ENCODE measurements at places on chromosomes 1 and 21.

GRCh38 chr1:118960026-118960561 is 28.0 kb downstream of the TBX15 start:
- no peak for DNase-seq

DNA sequence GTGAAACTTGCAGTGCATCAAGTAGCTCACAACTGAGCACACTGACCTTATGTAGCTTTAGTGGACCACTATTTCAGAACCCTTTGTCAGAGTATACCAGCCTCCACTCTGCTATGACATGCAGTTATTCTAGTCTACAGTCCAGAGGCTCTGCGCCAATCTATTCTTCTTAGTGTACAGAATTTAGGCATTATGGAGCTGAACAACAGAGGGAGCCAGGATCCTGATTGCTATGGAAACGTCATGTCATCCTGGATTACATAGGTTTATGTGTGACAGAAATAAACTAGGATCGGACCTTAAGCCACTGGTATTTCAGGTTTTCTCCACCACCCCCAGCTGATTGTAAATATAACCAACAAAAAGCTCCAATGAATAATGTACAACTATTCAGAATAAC is 48.1 kb upstream of the EEIG2 start:
- no peak for DNase-seq

DNA sequence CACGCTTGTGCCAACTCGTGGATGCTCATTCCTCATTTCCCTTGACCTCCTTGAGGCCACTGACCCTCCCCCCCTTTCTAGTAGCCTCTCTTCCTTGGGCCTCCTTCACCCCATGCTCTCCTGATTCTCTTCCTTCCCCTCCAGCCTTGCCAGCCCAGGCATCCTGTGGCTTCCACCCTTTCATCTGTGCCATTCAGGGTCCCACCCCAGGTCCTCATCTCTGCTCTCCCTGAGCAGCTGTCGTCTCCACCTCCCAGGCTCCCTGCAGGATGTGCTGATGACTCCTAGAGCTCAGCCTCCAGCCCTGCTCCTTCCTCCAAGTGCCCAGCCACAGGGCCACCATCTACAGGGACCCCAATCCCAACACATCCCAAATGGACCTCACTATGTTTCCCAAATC is 197.4 kb downstream of the GRIK3 start:
- DNase-seq, result no peak

DNA sequence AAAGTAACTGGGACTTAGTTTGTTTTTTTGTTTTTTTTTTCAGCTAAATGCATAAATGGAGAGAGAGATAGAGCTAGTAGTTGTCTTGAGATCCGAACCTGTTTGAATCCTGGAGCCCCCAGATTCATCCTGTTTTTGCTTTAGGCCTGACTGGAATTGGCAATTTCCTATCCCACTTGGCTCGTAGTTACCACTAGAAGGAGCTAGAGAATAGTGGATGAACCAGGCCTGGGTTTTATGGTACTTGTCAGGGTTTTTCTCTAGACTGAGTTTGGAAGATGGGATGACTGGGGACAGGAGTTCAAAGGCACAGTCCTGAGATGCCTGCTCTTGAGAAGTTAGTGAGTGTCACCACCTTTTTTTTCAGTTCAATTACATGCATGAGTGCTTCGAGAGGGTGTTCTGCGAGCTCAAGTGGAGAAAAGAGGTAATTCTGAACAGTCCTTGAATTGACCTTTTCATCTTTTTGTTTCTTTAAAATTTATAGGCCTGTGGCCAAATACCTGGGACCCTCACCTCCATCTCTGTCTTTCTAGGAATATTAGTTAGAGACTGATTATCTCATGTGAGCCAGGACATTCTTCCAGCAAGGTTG is 23.4 kb downstream of the CELF3 start:
- peak; percentile 18 for DNase-seq

GRCh38 chr1:93079685-93080141 is 630 bp downstream of the MTF2 start:
- DNase-seq, result peak; percentile 59

GRCh38 chr1:224343679-224344078 is 13.0 kb upstream of the CNIH4 start:
- no peak for DNase-seq

GRCh38 chr21:46122758-46123683 is 25.1 kb downstream of the COL6A2 start:
- DNase-seq, result no peak

DNA sequence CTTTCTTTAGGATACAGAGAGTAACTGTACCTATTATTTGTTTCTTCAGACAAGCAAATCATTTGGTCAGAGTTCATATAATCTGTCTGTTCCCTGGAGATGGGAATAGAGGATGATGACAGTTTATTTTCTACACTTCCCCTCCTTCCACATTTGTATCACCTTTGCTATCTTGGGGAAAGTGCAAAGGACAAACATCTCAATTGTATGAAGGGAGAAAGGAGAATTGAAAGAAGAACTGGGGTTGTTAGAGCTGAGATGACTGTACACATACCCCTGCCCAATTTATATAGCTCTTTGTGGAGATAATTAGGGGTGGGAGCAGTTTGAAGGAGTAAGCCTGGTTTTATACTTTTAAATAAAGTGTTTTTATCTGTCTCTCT is 14.0 kb downstream of the POLR3GL start:
- no peak for DNase-seq

DNA sequence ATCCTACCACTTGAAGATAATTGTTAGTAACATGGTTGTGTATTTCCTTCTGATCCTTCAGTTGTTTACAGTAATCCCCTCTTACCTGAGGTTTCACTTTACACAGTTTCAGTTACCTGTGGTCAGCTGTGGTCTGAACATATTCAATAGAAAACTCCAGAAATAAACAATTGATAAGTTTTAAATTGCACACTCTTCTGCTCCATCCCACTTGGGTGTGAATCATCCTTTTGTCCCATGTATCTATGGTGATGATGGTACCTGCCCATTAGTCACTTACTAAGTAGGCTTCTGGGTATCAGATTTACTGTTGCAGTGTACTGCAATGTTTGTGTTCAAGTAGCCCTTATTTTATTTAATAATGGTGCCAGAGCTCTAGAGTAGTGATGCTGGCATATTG is 62.5 kb downstream of the OSBPL9 start:
- no peak for DNase-seq

GRCh38 chr1:205610901-205611466 is 20.8 kb downstream of the ELK4 start:
- DNase-seq, result no peak

DNA sequence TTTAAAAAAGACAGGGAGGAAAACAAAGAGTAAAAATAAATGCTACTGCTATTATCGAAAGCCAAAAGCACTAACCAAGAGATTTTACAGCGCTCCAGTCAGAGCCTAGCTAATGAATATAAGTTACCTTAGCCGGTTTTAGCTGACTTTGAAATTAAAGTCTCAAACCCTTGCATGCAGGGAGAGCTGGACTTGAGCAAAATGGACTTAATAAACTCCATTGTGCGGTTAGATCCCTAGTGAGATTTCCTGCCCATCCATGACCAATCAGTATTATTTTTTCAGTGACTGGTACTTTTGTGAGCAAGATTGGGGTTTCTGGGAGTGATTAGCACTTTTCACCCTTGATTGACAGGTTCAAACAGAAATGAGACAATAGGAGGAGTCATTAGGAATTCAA is 333.4 kb upstream of the ADGRL2 start:
- DNase-seq, result no peak

GRCh38 chr1:44033756-44034155 is 2.5 kb upstream of the SLC6A9 start:
- DNase-seq, result no peak

DNA sequence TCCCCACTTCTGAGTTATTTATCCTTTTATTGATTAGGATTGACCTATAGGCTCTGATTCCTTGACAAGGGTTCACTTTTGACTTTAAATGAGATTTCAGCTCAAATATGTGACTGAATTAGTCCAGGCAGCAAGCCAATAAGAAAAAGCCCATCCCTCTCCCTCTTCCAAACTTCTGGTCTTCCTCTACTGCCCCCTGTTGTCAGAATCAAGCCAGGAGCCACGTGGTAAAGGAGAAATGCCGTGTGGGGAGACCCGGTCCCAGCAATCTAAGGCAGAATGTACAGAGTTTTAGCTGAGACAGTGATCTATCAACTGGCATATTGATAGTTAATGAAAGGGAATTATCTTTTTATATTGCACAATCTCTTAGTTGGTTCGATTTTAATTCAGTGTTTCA is 5.2 kb downstream of the ADAMTS5 start:
- DNase-seq, result no peak

GRCh38 chr1:180926164-180926981 is 13.7 kb downstream of the KIAA1614 start:
- DNase-seq, result peak; percentile 77

GRCh38 chr21:33434770-33435360 is 31.7 kb downstream of the IFNGR2 start:
- no peak for DNase-seq

- no peak for DNase-seq
Observed at GRCh38 chr21:32828908-32829307, 57.4 kb upstream of the PAXBP1 start.

DNA sequence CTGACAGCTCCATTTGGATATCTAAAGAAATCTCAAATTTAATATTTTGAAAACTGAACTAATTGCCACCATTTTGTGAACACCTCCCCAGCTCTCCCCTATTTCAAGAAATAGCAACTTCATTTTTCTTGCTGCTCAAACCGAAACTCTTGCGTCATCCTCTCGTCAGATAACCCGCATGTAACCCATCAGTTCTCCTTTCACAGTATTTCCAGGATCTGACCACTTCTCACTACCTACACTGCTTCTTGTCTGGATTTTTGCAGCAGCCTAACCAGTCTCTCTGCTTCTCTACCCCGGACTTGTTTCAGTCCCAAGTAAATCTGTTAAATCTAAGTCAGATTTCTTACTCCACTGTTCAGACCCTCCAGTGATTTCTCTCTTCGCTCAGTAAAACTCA is 75.6 kb downstream of the MTR start:
- DNase-seq, result no peak

DNA sequence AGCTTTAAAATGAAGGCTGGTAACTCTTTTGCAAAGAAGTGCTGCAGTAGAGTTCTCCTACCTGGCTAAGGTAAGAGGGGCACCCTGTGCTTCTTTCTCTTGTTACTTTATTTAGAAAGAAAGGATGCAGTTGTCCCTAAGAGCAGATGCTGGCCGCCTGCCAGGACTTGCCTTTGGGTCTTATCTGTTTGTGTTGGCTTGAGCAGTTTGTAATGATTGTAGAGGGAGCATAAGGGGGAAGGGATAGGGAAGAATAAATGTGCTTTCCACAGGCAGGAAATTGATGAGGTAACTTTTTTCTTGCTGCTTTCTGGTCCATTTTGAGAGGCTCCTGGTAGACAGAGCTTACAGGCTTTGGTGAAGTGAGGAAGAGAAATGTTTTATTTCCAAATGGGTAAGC is 229.6 kb downstream of the HHAT start:
- DNase-seq, result peak; percentile 49

GRCh38 chr1:226560243-226560642 is 11.7 kb downstream of the STUM start:
- DNase-seq, result no peak

GRCh38 chr1:80036690-80037432 is 1030.3 kb upstream of the ADGRL4 start:
- DNase-seq, result no peak

DNA sequence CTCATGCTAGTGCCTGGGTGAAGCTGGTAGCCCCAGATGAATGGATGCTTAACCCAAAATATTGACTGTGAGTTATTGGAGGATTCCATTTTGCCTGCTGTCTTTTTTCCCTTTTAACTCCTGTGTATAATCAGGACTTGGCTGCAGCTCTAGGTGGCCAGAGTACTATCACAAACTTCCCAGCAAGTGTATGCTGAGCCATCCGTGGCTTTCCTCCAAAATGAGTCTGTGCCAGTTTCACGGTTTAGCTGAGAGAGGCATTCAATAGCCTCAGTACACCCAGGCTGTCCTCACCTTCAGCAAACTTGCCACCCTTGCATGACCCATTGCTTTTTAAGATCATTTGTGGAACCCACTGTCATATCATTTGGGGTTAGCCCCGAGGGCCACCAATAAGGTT is 5.3 kb upstream of the DPT start:
- DNase-seq, result no peak

DNA sequence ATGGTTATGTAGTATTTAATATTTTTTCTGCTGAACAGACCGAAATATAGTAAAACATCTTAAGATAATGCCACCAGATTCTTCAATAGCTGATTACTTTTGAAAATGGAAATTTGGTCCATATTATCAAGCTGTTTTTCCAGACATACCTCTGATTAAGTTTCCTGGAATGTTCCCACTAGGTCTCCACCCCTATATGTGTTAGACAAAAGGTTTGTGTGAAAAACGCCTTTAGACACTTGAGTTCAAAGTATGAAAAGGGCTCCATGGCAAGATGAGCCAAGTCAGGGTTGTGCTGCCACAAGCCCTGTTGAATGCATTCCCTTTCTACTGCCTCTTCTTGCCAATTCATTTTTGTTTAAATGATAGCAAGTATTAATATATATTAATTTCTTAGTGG is 52.7 kb downstream of the ZBTB17 start:
- DNase-seq, result no peak

- no peak for DNase-seq
Observed at GRCh38 chr1:59360170-59360569, 63.3 kb downstream of the FGGY start.

- no peak for DNase-seq
Observed at GRCh38 chr1:172239901-172240300, 180.6 kb upstream of the C1orf105 start.

DNA sequence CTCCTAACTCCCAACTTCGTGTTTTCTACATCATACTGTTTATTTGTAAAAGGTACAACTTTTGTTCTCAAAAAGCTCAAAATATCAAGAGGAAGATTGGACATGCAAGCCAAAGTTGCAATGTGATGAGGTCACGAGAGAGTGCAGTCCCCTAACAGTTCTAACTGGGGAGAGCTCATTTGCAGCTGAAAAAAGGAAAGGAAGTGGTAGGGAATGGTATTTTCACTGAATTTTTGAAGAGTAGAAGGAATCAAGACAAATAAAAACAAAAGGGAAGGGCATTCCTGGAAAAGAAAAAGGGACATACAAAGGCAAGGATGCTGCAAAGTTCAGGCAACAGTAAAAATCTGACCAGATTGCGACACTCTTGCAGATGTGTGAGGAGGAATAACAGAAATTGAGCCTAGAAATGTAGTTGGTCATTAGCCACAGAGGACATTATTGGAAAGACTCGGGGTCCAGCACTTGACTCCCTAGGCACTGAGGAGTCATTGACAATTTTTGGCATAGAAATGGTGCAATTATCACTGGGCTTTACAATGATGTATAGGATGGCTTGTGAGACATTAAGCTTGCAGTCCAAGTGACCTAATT is 67.9 kb downstream of the TBX15 start:
- DNase-seq, result no peak
